IMR-90 (cell line): ENCODE measurements at places on chromosomes 16 and 17. TPM values are rescaled to one million over a fixed set of nuclear protein-coding genes. Genes with fewer than 3 reads are reported as not detected.

The C16orf74 gene
- total RNA-seq = 4.5 and 5.0 TPM in 2 replicates

The NPIPB13 gene
- total RNA-seq = 0.28 and 0.54 TPM in 2 replicates

The ATMIN gene
- 38.9 and 45.9 TPM in 2 replicates for total RNA-seq

The INCA1 gene
- total RNA-seq = under 0.01 and 0.18 TPM in 2 replicates

The TEX19 gene
- total RNA-seq = under 0.01 and 0.28 TPM in 2 replicates

The MILR1 gene
- total RNA-seq = 0.36 and 0.56 TPM in 2 replicates

The CDH3 gene
- not detected in 2 replicates for total RNA-seq

The SCGB1C2 gene
- total RNA-seq = not detected in 2 replicates

The CBFA2T3 gene
- total RNA-seq = not detected in 2 replicates

The CFDP1 gene
- total RNA-seq = 15.6 and 32.5 TPM in 2 replicates

The IL17C gene
- total RNA-seq = not detected in 2 replicates

The IRX3 gene
- not detected in 2 replicates for total RNA-seq

The KRTAP9-4 gene
- total RNA-seq = not detected in 2 replicates

The SLC6A2 gene
- not detected in 2 replicates for total RNA-seq

The KRTAP1-1 gene
- 0.83 and 0.90 TPM in 2 replicates for total RNA-seq

The RND2 gene
- 1.1 TPM in 2 replicates for total RNA-seq

The ZNF469 gene
- 1.1 and 1.4 TPM in 2 replicates for total RNA-seq

The DDX42 gene
- total RNA-seq = 74.7 and 75.8 TPM in 2 replicates

The ITGAL gene
- not detected in 2 replicates for total RNA-seq

The LPO gene
- not detected in 2 replicates for total RNA-seq

The XAF1 gene
- 1.7 and 3.9 TPM in 2 replicates for total RNA-seq

The GPRC5C gene
- not detected in 2 replicates for total RNA-seq
